ENCODE measurements at places on chromosomes 16 and 17. TPM values are rescaled to one million over a fixed set of nuclear protein-coding genes. Genes with fewer than 3 reads are reported as not detected.

The LLGL2 gene
- total RNA-seq, result 13.0 TPM

The GRAP gene
- total RNA-seq, result 0.23 TPM

The UBFD1 gene
- total RNA-seq, result 112 TPM

The HCRT gene
- total RNA-seq, result not detected

The EVPLL gene
- 0.35 TPM for total RNA-seq

The CDH15 gene
- not detected for total RNA-seq

The CES4A gene
- total RNA-seq, result not detected

The PRSS8 gene
- total RNA-seq, result 0.04 TPM

The CD300LD gene
- total RNA-seq, result not detected

The CD79B gene
- total RNA-seq, result 1.1 TPM

The CLEC10A gene
- total RNA-seq, result not detected

The ATP2A3 gene
- 0.04 TPM for total RNA-seq

The NPIPA1 gene
- 2.3 TPM for total RNA-seq

The GUCY2D gene
- not detected for total RNA-seq

The HOXB9 gene
- 26.1 TPM for total RNA-seq

The KRT35 gene
- not detected for total RNA-seq

The PDE6G gene
- not detected for total RNA-seq

The HAGHL gene
- total RNA-seq, result 4.1 TPM

The NUDT21 gene
- total RNA-seq, result 147 TPM

The NXN gene
- 51.8 TPM for total RNA-seq

The KCNJ16 gene
- not detected for total RNA-seq

The HOXB6 gene
- 3.1 TPM for total RNA-seq

Measured in H4 (cell line).